ENCODE measurements at places on chromosomes 1 and 21.
A peak's percentile ranks its signal among the peaks of the same experiment; 100 is the strongest.

GRCh38 chr1:61618755-61619154 lies 106.2 kb downstream of the TM2D1 start:
- DNase-seq, result no peak

- no peak for DNase-seq
Measured at GRCh38 chr1:117575586-117576225, 30.1 kb upstream of the TENT5C start.

GRCh38 chr21:31580866-31581276 lies 78.6 kb upstream of the SOD1 start:
- peak; percentile 55 for DNase-seq

- DNase-seq, result no peak
Measured at GRCh38 chr1:168481586-168481985, 62.2 kb downstream of the XCL2 start.

GRCh38 chr1:29466258-29466657 lies 229.9 kb downstream of the PTPRU start:
- no peak for DNase-seq

GRCh38 chr1:217924924-217925323 lies 293.8 kb downstream of the SPATA17 start:
- no peak for DNase-seq

DNA sequence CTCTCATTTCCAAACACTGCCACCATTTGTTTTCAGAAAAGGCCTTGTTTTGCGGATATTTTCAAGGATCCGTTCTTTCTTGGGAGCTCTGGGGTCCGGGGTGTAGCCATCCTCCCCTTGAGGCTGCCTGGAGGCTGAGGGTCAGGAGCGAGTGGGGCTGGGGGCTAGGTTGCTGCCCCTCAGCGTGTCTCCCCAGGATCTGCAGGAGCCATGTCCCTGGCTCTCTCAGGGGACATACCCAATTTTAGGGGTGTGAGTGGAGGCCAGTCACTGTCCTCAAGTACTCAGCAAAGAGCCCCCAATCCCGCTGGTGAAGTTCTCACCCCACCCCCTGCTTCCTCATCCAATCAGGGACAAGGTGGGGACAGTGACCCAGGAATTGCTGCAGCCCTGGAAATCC lies 15.0 kb upstream of the PRDM16 start:
- no peak for DNase-seq

- DNase-seq, result no peak
Measured at GRCh38 chr21:25568246-25568645, 39.0 kb downstream of the MRPL39 start.

GRCh38 chr1:94033849-94034248 lies 87.1 kb downstream of the ABCA4 start:
- no peak for DNase-seq

DNA sequence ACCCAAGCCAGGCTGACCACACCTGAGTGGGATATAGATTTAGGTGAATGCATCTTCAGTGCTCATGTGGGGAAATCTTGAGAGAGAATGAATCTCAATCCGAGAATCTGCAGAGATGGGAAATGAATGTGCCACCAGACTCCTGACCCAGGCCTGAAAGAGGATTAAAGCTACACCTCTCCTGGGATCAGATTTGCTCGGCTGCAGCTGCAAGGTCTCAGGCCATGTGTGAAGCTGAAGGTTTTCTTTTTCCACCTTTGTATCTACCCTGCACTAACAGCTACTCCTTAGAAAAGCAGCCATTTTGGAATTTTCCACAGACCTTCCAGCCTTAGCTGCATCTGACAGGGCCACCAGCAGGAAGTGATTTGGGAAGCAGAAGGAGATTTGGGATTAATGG lies 18.3 kb downstream of the GPR3 start:
- no peak for DNase-seq

DNA sequence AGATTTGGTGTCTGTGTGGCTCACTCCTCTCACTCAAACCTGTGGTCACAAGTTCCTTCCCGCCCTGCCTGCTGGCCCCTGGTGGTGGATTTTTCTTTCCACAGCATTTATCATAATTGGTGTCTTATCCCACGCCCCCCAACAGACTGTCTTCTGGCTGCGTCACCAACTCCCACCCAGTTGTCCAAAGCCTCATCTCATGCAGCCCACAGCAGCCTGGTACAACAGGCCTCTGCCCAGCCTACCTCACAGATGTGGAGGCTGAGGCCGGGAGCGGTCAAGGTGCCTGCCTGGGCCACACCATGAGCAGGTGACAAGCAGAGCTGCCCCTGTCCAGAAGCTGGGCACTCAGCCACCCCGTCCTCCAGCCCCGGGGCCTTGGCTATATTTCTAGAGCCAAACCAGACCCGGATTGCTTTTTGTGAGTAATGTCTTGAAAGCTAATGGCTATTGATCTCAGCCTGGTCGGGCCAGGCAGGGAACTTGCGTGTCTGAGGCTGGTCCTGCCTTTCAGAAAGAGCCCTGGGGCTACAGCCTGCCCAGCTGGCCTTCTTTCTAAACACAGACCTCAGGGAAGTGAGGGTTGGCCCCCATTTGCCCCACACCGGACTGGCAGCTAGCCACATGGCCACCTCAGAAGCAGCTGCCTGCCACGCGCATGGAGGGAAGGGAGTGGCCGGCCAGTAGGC lies 2.6 kb downstream of the KCNAB2 start:
- DNase-seq, result no peak

- DNase-seq, result no peak
Measured at GRCh38 chr1:156949127-156949526, 28.7 kb downstream of the LRRC71 start.

- peak; percentile 76 for DNase-seq
Measured at GRCh38 chr1:39115271-39116110, 89.0 kb upstream of the MACF1 start.

- DNase-seq, result no peak
Measured at GRCh38 chr1:222970040-222970439, 155.2 kb downstream of the DISP1 start.

- DNase-seq, result no peak
Measured at GRCh38 chr1:233945979-233946378, 41.5 kb downstream of the SLC35F3 start.

- DNase-seq, result peak; percentile 78
Measured at GRCh38 chr21:46661211-46661625, 25.7 kb downstream of the PRMT2 start.

DNA sequence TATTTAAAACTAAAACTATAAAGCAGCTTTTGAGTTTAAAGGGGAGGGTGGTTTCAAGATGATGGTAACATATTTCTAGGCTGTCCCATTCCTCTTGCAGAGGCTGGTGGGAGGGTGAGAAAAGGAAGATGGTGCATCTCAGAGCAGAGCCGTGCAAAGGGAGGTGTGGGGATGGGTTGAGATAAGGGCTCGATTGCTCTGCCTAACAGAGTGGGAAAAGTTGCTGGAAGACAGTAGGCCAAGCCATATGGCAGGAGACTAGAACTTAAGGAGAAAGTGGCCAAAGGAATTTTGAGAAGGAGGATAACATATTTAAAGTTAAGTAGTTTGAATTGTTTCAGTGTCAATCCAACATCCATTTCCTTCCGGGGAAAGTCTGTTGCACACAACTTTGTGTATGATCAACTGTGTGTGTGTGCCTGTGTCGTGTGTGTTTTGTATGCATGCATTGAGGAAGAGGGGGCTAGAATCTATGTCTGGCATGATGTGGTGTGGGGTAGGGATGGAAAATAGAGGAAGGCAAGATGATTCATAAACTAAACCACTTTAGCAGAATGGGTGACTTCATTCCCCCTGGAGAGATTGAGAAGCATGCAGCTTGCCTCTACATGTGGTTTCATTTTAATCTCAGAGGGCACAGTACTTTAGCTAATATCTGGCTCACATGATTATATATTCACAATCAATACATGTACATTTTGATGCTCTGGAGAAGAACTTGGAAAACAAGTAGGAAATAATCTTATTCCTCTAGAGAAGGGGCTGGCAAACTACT lies 145.0 kb upstream of the DNAH14 start:
- DNase-seq, result peak; percentile 44

DNA sequence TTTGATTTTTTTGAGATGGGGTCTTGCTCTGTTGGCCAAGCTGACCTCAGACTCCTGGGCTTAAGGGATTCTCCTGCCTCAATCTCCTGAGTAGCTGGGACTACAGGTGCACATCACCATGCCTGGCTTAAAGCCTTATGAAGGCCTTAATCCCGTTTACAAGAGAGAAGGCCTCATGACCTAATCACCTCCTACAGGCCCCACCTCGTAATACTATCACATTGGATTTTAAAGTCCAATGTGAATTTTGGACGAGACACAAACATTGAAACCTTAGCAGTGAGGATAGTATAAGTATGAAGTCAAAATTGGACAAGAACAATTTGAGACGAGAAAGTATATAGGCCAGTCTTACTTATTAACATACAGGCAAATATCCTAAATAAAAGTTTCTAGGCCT lies 73.9 kb downstream of the MAST2 start:
- no peak for DNase-seq

DNA sequence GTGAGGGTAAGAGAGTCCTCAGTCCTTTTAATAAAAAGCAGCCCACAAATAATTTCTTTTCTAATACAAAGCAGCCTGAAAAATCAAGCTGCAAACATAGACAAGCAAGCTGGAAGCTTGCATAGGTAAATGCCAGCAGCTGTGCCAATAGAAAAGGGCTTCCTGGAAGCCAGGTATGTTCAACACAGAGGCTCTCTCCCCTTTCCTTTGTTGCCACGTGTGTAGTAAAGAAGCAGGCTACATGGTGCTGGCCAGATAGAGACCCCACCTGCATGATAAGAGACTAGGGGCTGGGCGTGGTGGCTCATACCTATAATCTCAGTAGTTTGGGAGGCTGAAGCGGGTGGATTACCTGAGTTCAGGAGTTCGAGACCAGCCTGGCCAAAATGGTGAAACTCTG lies 50.1 kb upstream of the ERRFI1 start:
- DNase-seq, result no peak

GRCh38 chr1:30808067-30808662 lies 50.6 kb upstream of the LAPTM5 start:
- no peak for DNase-seq

DNA sequence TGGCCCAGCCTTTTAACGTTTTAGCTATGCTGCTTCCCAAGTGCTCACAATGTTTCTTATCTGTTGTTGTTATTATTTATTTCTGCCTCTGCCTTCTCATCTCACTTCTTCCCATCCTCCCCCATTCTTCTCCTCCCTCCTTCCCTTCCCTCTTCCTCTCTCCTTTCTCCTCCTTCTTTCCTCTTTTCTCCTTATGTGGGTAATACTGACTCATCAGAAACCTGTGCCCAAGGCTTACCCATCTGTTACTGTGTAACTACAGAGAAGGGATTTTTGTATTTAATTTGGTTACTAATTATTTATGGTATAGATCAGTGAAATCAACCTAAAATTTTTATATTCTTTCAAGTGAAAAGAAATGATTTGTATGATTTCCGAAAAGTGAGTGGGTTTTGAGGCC lies 120.3 kb downstream of the KCNK2 start:
- DNase-seq, result no peak

DNA sequence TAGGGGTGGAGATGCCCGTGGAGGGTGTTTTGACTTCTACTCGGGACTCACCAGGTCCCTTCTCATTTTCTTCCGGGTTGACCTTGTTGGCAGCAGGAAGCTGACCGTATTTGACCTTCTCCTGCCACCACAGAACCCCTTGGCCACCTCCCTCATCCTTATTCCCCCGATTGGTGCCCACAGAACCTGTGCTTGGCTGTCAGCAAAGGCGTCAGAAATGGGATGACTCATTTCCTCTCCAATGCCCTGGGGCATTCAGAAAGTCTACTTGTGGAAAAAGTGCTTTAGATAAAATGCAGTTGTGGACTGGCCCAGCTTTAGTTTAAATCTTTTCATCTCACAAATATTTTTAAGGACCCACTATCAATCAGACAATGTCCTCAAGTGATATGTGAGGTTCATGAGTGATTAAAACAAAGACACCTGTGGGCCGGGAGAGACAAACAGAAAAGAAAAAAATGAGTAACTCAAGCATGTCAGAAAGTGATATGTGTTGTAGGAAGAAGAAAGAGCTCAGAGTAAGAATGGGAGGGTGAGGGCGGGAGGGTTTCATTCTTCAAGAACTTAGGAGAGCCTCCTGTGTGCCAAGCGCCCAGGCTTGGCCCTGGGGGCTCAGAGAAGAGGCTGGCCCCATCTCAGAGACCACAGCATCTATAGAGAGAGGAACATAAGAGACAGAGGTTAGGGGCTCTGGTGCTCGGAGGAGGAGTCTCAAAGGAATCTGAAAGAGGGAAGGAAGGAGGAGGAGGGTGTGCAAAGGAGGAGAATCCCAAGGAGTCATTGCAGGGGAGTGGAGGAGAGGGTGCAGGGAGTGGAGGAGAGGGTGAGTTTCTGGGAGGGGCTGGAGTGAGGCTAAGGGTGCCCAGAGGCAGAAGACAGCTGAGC lies 221.6 kb upstream of the VAMP3 start:
- DNase-seq, result peak; percentile 89

GRCh38 chr1:15932612-15933011 lies 43.3 kb downstream of the ZBTB17 start:
- DNase-seq, result no peak

DNA sequence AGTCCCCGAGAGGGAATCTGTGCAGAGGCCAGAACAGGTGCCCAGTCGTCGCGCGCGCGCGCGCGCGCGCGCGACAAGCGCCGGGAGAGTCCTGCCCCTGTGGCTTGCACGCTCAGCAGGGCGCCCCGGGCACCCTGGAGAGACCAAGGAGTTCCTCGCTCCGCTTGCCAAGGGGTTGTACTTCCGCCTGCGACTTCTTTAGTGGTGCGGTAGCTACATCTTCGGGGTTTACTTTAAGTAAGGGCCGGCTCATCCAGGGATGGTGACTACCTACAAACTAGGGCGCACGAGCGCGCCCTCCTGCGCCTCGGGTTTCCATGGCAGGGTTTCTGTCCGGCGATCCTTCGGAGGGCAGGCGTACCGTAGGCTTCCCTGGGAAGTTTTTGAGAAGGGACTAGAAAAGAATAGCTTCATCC lies 1.4 kb downstream of the LHX4 start:
- DNase-seq, result peak; percentile 73

- DNase-seq, result no peak
Measured at GRCh38 chr1:225155555-225155954, 226.1 kb downstream of the DNAH14 start.

DNA sequence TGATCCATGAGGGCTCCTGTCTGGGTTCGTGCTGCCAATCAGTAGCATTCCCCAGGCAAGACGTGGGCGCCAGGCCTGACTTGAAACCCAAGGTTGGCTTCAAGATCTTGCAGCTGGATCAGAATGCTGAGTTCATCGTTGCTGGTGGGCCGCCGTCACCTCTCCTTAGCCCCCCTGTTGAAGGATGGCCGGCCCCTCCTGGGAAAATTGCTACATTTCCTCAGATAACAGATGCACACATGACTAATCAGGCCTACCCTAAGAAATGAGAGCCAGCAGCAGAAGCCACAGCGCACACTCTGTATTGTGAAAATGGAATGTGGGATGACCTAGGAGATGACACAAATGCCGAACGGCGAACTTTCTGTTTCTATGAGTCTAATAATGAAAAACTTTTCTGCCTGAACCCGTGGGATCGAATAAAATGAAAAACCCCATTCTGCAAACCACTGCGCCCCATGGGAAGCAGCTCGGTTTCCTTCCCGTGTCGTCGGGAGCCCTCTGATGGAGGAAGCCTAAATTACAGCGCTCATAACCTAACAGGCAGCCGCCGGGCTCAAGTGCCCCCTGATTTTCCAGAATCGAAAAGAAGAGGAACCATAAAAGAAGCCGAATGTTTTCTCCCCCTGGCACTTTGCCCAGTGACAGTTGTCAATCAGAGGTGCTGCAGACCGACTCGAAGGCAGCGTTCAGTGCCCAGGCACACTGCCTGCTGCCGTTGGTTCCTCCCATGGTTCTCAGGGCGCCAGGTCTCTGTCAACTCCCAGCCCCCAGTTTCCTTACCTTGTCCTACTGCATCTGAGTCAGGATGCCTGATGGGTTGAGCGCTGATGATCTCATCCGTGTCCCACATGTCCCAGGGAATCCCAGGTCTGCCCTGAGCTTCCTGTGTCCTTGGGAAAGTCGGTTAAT lies 38.2 kb upstream of the H6PD start:
- DNase-seq, result peak; percentile 84
